LHCN-M2 (cell line): ENCODE measurements at places on chromosomes 4 and X.
A peak's percentile ranks its signal among the peaks of the same experiment; 100 is the strongest.

GRCh38 chr4:26365537-26366150, 44.8 kb downstream of the RBPJ start:
- no peak for DNase-seq

DNA sequence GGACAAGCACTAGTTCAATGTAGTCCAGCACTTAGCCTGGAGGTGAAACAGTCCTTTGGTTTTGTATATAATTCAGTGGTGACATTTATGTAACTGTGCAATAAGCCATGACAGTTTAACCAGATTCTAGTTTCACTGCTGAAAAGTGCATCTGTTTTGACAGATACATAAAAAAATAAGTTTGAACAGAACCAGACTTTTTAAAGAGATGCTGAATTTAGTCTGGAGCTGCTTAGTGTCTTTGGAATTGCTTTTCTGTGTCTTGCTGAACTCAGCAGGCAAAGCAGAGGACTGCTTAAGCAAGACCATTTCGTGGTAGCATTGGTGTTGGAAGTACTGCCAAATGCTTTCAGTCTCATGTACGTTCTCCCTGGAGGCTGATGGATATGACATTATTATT, 393.5 kb downstream of the MAPK10 start:
- DNase-seq: no peak

- peak; percentile 13 for DNase-seq
Measured at GRCh38 chr4:99863804-99864203, 30.4 kb downstream of the LAMTOR3 start.

DNA sequence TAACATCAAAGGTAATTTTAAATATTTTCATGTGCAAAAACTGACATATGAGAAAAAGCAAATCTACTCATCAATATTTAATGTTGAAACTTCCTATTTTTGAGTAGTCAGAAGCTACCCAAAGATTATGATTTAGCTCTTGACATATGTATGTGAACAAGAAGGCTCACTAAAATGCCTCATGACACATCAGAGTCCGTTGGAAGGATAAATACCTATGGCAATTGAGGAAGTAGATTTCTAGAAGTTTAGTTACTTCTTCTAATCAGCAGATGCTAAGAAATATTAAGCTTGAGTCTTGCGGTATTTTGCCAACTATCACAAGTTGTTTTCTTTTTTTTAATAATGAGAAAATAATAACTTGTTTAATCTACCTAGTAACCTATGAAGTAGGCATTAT, 55.3 kb downstream of the MSL3 start:
- DNase-seq: no peak

- peak; percentile 58 for DNase-seq
Measured at GRCh38 chrX:49155243-49155899, 7.2 kb upstream of the MAGIX start.

GRCh38 chrX:47229427-47229826, 3.4 kb upstream of the USP11 start:
- DNase-seq: no peak

- no peak for DNase-seq
Measured at GRCh38 chr4:165631912-165632311, 241.1 kb upstream of the TLL1 start.

GRCh38 chr4:8440492-8441311, at the start of the genes ACOX3 and TRMT44:
Gene ACOX3 (minus strand): TSS chr4:8440723. CDS start chr4:8416521, 24,202 bp downstream.
Gene TRMT44 (plus strand): TSS chr4:8440777. CDS start chr4:8440823, 46 bp downstream.
- peak; percentile 88 for DNase-seq

- DNase-seq: peak; percentile 45
Measured at GRCh38 chr4:122450847-122451246, 5.7 kb downstream of the IL2 start.

DNA sequence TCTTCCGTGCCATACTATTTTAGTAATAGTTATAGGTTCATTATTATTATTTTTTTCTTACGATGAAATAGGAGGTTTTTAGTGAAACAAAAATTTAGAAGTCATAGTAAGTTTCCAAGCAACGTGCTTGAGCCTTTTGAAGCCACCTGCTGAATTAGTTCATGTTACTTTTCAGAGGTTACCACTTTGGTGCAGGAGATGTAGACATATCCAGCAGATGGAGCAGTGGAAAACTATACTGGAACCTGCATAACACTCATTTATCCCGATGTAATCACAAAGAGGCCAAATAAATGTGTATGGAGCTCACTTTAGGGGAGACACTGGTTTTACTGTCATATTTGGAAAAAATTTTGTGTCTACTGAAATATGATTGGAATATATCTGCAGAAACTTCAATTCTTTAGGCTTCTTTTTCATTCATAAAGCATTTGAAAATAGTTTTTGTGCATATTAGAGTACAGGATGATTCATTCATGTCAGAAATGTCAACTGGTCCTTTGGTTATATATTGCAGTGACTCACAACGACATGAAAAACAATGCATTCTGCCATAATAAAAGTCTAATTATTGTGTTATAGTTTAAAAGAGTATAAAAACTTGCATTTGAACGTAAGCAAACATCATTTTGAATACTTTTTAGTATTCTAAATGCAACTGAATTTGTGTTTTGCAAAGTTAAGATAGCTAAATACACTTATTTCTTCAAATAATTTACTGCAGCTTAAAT, 2182.9 kb upstream of the TENM3 start:
- no peak for DNase-seq

GRCh38 chrX:46587753-46588171, 14.2 kb downstream of the CHST7 start:
- DNase-seq: no peak

GRCh38 chrX:148310426-148311165, 189.8 kb upstream of the AFF2 start:
- no peak for DNase-seq

DNA sequence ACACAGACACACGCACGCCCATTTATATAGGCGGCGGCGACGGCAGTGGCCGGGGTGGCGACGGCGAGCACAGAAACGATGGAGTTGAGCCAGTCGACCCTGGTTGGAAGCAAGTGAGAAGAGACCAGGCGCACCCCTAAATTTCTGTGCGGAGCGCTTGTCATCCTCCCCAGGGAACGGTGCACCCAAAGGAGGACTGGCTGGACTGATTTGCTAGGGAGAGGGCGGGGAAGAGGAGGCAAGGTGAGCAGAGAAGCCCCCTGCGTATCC, 302 bp downstream of the NHS start:
- no peak for DNase-seq

- peak; percentile 61 for DNase-seq
Measured at GRCh38 chrX:55488593-55489313, 895 bp downstream of the USP51 start.
